Stomach (tissue), 19 donors: ENCODE measurements at places on chromosomes 6 and 20. TPM values are rescaled to one million over a fixed set of nuclear protein-coding genes. Genes with fewer than 3 reads are reported as not detected.

Gene VGLL2
- polyA plus RNA-seq, result not detected

Gene LY6G6D
- not detected for polyA plus RNA-seq

Gene NT5E
- 2.9 TPM for polyA plus RNA-seq

Gene DEFB132
- polyA plus RNA-seq, result not detected

Gene SLC17A4
- not detected for polyA plus RNA-seq
